Fibroblast of lung (primary cell): ENCODE measurements at places on chromosomes 7 and 10. TPM values are rescaled to one million over a fixed set of nuclear protein-coding genes. Genes with fewer than 3 reads are reported as not detected.

GRCh38 chr7:38169847-38170246, 8.2 kb upstream of the STARD3NL start:
- peak; percentile 95 for DNase-seq

The AFAP1L2 gene
- 0.17 and 0.77 TPM in 2 replicates for total RNA-seq

GRCh38 chr7:2959103-2959680, 84.5 kb downstream of the CARD11 start:
- DNase-seq, result no peak

The SEMA4G gene
- 0.51 and 1.8 TPM in 2 replicates for total RNA-seq

DNA sequence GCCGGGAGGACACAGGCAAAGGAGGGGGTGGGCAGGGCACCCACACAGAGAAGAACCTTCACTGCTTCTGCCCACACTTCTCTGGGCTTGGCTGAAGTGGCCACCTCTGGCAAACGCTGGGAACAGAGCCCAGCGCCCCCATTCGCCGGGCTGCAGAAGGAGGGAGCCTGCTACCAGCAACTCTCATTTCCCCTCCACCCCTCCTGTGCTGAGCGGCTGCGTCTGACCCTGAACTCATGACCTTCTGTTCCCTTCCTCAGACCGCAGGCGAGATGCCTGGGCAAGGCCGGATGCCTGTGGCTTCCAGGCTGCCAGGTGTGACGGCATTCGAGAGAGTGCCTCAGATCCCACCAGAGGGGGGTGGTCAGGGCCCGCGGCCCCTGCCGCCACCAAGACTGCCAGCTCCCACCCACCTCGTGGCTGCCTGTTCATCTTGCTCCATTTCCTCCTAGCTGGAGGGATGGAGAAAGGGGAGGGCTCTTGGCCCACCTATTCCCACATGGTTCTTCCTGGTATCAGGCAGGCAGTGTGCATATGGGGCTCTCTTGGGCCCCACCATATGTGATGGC, 19.8 kb downstream of the DNAJB12 start:
- DNase-seq, result peak; percentile 100

GRCh38 chr10:33899578-33900531, 565.4 kb upstream of the NRP1 start:
- DNase-seq, result peak; percentile 55

- DNase-seq, result no peak
Measured at GRCh38 chr10:116768786-116769185, 26.4 kb upstream of the HSPA12A start.

The TMEM229A gene
- total RNA-seq, result not detected in 2 replicates

- no peak for DNase-seq
Measured at GRCh38 chr7:109235316-109235715, 665.6 kb downstream of the DNAJB9 start.

DNA sequence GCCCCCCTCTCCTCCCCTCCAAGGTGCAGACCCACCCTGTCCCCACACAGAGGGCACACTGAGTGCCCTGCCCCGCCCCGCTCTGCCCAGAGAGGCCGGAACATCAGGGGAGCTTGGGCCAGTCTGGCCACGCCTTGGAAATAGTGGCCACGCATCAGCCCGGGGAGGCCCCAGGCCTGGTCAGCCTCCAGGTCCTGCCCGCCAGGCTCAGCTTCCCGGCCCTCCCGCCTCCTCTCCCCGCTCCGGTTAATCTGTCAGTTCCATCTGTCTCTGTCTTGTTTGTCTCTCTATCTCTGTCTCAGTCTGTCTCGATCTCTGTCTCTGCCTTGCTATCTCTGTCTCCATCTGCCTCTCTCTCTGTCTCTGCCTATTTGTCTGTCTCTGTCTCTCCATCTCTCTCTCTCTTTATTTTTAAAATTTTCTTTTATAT, 28.9 kb upstream of the TNRC18 start:
- no peak for DNase-seq

The GIMAP4 gene
- not detected in 2 replicates for total RNA-seq

DNA sequence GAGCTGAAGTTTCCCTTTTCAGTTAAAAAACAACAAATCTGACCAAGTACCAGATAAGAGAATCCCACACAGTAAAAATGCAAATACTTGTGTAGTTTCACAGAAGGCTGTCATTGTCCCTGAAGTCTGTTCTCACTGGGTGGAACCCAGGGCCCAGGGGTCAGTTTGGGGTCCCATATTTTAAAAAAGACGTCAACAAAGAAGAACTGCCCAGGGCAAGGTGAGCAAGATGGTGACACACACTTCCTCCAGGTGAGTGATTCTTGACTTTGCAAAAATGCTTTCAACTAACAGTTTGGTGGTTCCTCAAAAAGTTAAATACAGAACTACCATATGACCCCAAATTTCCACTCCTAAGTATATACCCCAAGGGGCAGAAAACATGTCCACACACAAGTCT, 36.8 kb downstream of the PDIA4 start:
- DNase-seq, result no peak

GRCh38 chr10:70494966-70495365, 16.4 kb downstream of the PALD1 start:
- no peak for DNase-seq

- peak; percentile 2 for DNase-seq
Measured at GRCh38 chr7:82080254-82080927, 310.5 kb upstream of the HGF start.

- no peak for DNase-seq
Measured at GRCh38 chr10:127398971-127399365, 150.1 kb upstream of the NPS start.

DNA sequence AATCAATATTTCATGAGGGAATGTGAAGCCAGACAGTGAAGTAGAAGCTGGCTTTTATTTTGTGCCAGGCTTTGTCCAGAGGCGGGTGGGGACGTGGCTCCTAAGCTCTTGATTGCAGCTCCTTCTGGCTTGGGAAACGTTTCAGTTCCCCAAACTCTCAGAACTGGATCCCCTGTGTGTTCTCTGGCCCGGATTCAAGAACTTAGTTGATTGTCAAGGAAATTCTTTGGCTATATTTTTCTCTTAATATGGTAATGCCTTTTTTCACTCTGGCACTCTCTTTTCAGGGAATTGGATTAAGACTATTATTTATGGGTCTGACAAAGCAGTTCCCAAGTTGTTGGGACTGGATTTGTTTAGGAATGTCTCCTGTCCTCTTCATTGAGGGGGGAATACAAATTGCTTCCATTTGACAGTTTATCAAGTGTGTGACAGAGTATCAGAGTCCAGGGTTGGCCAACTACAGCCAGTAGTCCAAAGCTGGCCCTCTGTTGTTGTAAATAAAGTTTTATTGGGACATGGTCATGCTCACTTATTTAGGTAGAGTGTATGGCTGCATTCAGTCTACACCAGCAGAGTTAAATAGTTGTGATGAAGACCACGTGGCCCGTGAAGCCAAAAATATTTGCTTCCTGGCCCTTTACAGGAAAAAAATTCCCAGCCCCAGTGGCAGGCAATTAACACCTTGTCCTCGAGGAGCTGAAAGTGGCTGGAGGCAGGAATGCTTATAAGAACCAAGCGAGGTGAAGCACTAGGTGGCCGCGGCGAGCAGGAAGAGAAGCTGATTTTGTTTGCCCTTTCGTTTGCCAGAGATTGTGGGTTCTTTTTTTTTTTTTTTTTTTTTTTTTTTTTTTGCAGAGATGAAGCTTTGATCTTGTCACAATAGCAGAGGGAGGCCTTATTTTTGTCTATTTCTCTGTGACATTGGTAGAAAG, 34.3 kb downstream of the HTRA1 start:
- DNase-seq, result peak; percentile 60

The LRRD1 gene
- total RNA-seq, result under 0.01 and 0.17 TPM in 2 replicates

The XPNPEP1 gene
- 86.5 and 93.5 TPM in 2 replicates for total RNA-seq

DNA sequence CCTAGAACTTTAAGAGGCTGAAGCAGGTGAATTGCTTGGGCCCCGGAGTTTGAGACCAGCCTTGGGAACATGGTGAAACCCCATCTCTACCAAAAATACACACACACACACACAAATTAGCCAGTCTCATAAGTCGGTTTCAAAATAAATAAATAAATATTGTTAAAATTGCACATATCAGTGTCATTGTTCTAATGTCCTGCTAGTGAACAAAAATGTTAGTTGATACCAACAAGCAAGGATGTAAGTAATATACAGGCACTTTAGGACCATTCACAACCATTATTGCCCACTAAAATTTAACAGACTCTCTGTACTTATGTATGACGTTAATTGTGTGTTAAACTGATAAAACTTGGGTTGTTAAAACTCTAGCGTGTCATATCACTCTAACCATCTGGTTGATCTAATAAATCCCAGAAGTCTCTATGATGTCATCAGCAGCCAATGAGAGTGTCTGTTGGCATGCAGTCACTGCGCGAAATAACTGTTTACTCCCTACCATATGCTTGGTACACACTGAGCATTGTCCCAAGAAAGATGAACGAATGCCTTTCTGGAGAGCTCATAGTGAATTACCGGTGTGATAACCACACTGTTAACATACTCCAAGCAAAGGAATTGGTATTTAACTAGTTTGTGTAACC, 30.4 kb upstream of the OTUD1 start:
- peak; percentile 88 for DNase-seq

The IDI2 gene
- not detected in 2 replicates for total RNA-seq

GRCh38 chr7:157840174-157840913, 503.5 kb downstream of the DNAJB6 start:
- no peak for DNase-seq

DNA sequence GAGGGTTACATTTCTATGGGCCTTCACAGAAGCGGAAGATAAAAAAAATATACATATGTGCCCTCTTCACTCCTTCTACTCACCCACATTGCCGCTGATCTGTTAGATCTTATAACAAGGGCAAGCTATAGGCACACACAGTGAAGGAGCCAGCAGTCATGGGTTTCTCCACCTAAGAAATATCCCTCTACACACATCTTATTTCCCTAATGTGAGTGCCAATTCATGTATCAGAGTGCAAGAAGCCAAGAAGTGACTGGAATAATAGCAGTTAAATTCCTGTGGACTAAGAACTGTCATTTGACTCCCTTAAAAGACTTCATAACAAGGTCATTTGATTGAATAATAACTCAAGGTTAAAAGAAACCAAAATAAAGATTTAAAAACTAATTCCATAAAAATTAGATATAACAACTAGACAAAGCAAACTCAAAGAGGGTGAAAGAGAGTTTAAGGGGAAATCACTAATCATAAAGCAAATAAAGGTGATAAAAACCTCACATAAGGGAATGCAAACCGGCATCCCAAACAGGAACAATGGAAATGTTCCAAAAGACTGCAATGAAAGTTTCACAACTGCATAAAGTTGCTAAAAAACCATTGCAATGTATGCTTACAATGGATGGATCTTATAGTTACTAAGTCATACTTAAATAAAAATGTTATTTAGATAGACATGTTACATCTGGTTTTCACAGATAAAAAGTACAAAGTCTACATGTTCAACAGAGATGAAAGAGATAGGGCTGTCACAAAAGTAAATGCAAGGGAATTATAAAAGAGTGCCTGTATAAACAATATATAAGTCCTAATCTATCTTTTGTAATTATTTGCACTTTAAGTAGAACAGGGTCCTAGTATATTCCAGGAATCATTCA, 42.8 kb downstream of the ARHGAP21 start:
- peak; percentile 58 for DNase-seq

- no peak for DNase-seq
Measured at GRCh38 chr10:23453465-23453864, 14.6 kb downstream of the OTUD1 start.

GRCh38 chr7:129150199-129150996, 5.9 kb downstream of the TSPAN33 start:
- DNase-seq, result no peak

DNA sequence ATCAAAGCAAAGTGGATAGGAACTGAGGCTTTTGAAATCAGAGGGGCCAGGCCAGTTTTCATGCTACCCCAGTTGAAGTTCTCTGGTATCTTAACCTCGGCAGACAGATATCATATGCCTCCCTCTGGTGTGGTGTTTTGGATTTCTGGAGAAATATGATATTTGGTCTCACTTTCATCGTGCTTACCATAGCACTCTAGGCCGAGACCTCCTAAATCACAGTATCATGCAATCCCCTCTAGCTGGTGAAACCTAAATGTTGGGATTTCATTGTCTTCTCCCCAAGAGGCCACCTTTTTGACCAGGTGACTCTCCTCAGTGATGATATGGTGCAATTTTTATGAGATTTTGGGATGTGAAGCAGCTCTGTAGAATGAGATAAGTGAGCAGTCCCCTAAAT, 183.5 kb downstream of the CREB5 start:
- DNase-seq, result no peak

The SFTPA1 gene
- total RNA-seq, result not detected in 2 replicates

- no peak for DNase-seq
Measured at GRCh38 chr10:122089311-122090017, 100.5 kb downstream of the TACC2 start.

- DNase-seq, result no peak
Measured at GRCh38 chr10:89454561-89455347, 40.4 kb downstream of the IFIT5 start.

DNA sequence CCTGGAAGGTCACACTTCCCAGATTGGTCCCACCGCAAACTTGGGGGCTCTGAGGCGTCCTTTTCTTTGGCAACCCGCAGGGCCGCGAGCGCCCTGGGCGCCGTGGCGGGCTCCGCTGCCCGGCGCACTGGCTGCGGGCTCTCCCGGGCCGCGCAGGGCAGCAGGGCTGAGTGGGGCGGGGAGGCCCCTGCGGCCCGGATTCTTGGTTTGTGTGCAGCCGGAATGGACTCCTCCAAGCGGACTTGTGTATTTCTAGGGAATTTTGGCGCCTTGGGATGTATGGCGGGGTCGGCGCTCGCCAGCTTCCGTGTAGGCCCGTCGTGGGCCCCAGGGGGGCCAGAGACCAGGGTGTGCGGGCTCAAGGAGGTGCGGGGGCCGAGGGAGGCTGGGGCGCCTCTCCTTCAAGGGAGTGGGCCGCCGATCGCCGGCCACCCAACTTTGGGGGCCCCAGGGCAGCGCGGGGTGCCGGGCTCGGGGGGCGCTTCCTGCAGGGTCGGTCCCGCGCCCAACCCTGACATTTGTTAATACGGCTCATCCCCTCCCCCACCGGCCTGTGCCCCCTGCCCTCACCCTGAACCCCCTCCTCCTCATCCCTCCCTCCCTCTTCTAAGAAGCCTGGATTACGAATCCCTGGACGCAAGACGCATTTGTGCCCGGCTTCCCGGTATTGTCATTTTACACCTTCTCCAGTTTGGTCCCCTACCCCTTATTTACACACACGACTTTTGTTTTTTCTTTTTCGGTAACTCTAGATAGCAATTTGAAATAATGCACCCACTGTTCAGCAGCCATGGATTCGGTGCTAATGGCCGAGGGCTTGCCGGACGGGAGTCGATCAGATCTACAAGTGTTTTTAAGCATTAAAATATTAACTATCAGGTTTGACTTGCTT, 2.5 kb downstream of the TCF7L2 start:
- DNase-seq, result no peak

DNA sequence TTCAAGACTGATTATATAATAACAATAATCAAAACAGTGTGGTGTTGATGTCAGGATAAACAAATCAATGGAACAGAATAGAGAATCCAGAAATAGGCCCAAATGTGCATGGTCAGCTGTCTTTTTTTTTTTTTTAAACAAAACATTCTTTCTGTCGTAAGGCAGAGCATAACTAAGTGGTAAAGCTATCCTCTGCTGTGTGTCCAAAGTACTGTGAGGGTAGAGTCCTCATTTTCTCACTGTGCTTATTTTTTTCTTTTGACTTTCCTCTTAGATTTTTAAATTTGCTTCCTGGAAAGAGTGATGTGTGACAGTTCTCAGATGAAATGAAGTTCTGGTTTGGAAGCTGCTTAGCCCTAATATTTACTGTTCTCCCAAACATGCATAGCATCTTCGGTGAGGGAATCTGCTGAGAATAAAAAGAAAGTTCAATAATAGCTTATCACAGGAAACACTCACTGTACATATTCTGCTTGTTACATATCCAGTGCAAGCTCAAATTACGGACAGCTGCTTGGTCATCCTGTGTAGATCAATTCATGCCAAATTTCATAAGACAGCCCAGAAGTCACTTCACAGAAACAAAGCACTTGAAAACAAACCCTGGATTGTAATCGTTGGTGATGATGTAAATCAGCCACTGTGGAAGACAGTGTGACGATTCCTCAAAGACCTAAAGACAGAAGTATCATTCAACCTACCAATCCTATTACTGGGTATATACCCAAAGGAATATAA, 423.9 kb downstream of the NEBL start:
- peak; percentile 61 for DNase-seq
